ENCODE measurements at places on chromosomes 4 and X.

DNA sequence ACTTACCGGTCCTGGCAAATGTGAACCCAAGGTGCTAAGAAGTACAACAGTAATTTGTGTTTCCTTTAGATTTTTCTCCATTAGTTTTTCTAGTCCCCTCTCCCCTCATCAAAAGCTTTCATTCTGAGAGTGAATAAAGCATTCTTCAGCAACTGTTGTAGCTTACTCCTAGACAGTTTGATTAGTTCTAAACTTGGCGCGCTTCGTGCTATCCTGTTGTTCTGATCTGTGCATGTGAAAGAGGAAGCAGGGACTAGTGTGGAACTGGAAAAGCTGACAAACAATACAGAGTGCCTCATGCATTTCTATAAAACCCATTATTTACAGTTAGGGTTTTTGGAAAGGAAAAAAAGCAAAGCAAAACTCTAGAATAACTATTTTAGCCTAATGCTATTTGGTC lies 556.9 kb upstream of the SLIT2 start:
- DNase-seq, result no peak

DNA sequence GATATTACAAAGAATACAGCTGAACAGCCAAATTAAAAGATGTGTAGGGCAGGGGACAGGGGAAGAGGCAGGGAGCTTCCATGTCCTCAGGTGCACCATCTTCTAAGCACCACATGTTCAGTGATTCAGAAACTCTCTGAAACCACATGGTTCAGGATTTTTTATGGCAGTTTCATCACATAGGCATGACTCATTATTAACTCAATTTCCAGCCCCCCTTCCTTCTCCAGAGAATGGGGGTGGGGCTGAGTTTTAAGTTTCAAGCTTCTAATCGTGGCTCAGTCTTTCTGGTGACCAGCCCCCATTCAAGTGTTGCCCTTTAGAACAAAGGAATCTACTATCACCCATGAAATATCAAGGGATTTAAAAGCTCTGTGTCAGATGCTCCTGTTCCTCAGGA lies 317.8 kb upstream of the GALNT7 start:
- no peak for DNase-seq

DNA sequence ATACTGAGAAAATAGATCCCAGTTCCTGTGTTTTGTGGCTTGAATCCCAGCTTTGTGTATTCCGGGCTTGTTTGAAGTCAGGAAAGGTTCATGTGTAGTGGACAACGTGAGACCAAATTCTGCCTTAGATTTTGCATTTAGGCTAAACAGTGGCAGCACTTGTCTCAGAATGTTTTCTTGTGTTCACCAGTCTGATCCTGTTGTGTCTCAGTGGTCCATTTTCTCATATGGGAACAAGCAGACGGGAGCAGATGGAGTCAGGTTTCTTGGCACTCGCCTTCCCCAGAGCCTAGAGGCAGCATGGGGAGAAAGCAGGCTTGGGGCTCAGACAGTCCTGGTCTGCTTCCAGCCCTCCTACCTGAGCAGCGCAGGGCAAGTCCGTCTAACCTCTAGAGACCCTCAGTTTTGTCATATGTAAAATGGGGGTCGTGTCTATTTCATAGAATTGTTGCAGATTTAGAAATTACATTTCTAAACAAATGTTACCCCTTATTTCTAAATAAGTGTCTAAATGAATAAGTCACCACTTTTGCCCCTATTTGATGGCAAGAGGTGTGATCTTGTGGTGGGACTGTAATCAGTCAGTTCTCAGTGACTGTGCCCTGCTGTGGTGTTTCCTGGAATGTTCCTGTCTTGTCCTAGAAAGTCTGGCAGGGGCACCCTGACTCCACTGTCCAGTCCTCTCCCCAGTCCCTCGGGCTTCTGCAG lies 28.3 kb upstream of the MSANTD1 start:
- DNase-seq, result no peak

DNA sequence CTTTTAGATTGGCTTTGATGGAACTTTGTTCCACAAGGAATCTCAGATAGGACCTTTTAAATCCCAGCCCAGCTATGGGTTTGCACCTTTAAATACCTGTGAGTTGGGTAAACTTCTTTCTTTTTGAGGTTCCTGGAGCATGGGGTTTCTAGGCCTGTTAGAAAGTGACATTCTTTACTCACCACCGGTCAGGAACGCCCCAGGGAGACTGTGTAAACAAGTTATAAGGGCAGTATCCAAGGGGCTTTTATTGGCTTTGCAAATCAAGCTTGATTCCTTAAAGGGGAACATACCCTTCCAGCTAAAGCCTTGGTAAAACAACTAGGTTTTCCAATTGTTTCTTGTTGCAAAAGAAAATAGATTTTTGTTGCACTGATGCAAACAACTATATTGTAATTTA lies 93.4 kb downstream of the TENT5D start:
- no peak for DNase-seq

DNA sequence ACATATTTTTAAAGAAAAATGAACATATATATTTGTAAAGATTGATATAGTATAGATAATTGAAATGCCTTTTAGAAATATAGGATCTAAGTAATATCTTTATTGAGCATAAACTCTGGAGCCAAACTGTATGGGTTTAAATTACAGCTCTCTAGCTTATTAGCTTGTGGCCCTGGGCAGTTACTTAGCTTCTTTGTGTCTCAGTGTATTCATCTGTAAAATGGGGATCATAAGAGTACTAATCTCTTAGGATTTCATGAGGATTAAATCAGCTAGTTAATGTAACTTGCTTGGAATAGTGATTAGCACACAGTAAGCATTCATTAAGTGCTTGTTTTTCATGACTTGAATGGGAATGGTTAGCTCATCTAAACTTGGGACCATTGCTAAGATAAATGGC lies 32.8 kb downstream of the TRAPPC11 start:
- DNase-seq, result no peak

DNA sequence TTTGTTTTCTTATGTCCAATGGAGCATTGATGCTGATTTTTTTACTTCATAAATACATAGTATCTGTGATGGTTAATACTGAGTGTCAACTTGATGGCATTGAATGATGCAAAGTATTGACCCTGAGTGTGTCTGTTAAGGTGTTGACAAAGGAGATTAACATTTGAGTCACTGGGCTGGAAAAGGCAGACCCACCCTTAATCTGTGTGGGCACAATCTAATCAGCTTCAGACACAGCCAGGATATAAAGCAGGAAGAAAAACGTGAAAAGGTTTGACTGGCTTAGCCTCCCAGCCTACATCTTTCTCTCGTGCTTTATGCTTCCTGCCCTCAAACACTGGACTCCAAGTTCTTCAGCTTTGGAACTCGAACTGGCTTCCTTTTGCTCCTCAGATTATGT lies 230.6 kb upstream of the SPRY1 start:
- no peak for DNase-seq

- no peak for DNase-seq
These were observed 167.5 kb upstream of the TET2 start for GRCh38 chr4:104979083-104979760.

DNA sequence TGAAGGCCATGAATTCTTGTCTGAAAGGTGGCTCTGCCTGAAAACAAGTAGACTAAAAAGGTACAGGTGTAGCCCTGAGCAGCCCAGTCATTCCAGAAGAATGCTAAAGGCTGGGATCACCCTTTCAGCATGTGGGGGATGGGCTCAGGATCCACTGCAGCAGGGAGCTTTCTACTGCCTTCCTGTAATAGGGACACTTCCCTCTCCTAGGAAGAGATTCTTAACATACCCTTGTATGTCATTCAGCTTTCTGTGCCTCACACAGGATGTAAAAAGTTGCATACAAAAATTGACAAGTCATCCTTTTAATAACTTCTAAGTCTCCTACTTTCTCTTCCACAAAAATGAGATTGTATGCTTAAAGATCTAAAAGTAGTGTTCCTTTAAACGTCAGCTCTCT lies 123.3 kb downstream of the ZNF518B start:
- no peak for DNase-seq

- DNase-seq, result no peak
These were observed 52.8 kb upstream of the ANKRD17 start for GRCh38 chr4:73311428-73311827.

DNA sequence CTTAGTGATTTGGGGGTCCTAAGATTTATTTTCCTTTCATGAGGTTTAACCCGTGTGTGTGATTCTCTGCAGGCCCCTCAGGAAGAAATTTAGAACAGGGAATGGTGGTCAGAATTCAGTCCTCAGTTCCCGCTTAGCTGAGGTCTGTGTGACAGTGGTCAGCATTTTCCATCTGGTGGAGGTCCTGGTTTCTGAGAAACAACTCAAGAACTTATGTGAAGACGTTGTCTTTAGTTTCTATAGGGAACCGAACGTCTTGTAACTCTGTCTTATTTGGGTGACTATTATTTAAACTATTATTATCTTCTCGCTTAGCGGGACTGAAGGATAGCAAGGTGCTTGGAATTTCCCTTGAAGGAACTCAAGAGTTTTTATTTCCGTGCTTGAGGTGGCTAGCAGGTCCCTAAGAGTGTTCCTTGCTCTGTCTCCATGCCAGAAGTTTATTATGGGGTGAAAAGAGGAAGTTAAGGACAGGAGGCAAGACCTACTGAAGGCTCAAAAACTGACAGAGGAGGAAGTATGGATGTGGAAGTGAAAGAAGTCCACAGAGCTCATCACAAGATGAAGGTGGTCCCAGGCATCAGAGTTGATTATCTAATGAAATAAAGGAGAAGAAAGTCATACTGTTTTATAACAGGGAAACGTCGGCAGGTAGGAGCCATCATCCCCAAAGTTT lies 9.4 kb downstream of the MGST2 start:
- DNase-seq, result no peak

GRCh38 chr4:138259824-138260223 lies 17.7 kb upstream of the SLC7A11 start:
- DNase-seq, result no peak

DNA sequence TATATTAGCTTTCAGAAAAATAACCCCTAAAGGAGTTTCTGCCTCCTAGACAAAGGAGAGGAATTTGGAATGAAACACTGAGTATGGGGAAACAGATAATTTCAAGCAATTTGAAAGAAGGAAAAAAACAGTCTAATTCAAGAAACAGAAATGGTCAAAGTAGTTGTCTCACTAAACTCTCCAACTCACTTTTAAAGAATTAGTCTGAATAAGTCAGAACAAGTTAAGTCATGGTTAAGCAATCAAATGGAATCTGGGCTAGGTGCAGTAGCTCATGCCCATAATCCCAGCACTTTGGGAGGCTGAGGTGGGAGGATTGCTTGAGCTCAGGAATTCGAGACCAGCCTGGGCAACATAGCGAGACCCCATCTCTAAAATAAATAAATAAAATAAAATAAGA lies 95.7 kb upstream of the GRIA3 start:
- DNase-seq, result no peak

GRCh38 chr4:78369679-78370078 lies 181.9 kb upstream of the ANXA3 start:
- DNase-seq, result no peak

DNA sequence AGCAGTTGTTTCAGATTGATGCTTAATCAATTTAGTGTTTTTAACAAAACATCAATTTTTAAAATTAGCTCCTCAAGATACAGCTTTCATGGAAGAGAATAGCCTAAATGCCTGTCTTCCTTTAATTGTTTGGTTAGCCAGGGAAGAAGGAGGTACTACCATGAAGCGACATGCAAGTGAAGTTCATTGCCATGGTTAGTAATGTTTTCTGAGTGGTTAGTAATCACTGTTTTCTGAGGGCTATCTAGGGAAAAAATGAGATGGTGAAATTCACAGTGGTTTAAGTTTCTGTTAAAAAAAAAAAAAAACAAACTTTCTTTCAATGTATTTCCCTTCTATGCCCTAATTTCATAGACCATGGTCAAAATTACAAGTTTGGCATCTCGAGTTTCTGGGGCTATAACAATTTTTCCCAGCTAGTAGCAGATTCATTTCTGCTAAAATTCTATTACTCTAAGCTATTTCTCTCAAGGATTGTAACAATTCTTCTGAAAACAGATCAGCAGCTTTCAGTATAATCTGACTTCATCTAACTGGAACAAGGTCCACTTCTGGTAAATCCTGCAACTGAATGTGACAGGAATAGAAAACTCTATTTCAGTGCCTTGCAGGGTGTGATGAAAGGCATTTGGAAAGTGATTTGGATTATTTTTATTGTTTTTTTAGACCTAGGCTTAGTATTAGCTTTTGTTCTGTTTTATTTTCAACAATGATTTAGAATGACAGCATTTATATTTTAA lies 157.0 kb downstream of the PCDH18 start:
- no peak for DNase-seq

GRCh38 chr4:723751-724530 lies 18.3 kb downstream of the PCGF3 start:
- no peak for DNase-seq

GRCh38 chrX:70432936-70433847 lies 10.1 kb downstream of the GDPD2 start:
- DNase-seq, result no peak

DNA sequence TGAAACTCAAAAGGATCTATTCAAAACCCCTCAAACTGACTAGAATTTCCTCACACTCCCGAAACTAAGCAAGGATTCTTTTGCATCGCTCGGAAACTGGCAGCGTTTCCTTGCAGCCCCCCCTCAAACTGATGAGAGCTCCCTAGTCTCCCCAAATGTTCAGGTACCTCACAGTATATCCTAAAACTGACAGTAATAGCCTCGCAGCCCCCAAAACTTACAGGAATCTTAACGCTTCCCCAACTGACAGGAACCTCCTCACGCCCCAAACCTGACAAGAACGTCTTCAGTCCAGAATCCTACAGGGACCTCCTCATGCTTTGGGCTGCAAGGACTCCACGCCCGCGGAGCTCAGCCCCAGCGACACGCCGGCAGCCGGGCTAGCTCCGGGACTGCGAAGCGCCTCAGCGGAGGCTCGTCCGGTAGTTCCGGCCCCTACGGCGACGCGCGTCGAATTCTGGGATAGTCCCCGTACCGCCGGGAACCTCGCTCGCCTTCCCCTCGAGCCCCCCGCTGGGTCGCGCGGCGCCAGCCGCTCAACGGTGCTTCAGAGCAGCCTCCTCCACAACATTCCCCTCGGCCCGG lies 640 bp downstream of the PHF8 start:
- DNase-seq, result no peak

- DNase-seq, result no peak
These were observed 66.9 kb upstream of the PPARGC1A start for GRCh38 chr4:23956601-23957364.

GRCh38 chrX:34299451-34299967 lies 167.4 kb upstream of the FAM47A start:
- DNase-seq, result no peak

DNA sequence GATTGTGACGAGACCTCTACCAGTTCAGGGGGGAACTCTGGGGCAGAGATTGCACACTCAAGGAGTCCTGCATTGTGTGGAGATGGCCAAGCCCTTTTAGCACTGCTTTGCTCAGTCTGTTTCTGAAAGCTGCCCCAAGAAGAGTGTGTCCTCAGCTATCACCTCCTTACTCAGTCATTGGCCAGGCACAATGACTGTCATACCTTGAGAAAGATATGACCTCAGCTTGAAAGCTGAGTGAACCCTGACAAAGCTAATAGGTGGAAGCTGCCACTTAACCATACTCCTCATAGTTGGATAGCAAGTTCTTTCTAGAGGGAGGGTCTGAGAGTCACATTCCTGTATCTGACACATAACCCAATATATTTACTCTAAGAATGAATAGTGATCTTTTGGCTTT lies 37.8 kb upstream of the DIPK2B start:
- no peak for DNase-seq

GRCh38 chrX:44570522-44570921 lies 27.9 kb upstream of the FUNDC1 start:
- no peak for DNase-seq
